Stimulated activated naive CD8-positive, alpha-beta T cell treated with anti-CD3 and anti-CD28 coated beads, Interleukin-15, amount 100 ng/mL, for 72 hours (primary cell): ENCODE measurements at places on chromosomes 1 and 21.
A peak's percentile ranks its signal among the peaks of the same experiment; 100 is the strongest.

- no peak for DNase-seq
Observed at GRCh38 chr1:84426376-84426775, 28.1 kb downstream of the DNASE2B start.

- DNase-seq, result no peak
Observed at GRCh38 chr21:15224346-15225086, 159.7 kb upstream of the NRIP1 start.

GRCh38 chr1:229085291-229085690 lies 185.6 kb upstream of the RAB4A start:
- DNase-seq, result no peak

DNA sequence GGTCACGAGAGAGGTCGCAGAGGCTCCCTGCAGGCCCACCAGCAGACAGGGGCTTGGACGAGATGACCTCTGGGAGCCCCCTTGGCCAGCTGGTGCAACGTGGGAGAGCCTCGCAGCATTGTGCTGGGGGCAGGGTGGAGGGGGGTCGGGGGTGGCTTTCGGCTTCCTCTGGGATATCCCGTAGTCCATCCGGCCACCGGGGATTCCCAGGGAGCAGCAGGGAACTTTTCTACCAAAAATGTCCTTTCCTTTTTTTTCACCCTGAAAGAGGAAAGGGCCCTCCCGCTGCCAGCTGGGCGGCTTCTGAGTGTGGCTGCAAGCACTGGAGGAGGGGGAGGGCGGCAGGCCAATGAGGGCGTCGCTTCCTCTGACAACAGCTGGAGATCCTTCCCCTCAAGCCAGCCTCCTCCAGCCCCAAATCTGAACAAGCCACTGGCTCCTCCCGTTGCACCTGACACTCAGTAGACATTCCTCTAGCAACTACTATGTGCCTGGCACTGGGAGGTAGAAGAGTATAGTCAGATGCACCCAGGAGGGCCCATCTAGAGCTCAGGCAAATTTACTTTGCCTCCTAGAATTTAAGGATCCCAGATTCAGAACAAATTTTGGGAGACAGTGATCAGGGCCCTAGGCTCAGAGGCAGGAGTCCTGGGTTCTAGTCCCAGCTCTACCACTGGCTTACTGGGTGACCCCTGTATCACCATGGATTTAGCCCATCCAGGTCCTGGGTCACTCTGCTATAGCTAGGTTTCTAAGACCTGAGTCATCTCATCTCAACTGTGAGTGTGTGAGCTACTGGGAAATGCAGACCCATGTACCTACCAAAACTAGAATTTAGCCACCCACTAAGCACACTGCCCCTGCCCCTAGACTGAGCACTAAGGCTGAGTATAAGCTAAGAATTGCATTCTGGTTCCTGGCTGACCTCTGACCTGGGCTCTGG lies 2.7 kb downstream of the MOB3C start:
- no peak for DNase-seq

GRCh38 chr1:109704173-109704572 lies 7.9 kb upstream of the GSTM5 start:
- DNase-seq, result no peak

DNA sequence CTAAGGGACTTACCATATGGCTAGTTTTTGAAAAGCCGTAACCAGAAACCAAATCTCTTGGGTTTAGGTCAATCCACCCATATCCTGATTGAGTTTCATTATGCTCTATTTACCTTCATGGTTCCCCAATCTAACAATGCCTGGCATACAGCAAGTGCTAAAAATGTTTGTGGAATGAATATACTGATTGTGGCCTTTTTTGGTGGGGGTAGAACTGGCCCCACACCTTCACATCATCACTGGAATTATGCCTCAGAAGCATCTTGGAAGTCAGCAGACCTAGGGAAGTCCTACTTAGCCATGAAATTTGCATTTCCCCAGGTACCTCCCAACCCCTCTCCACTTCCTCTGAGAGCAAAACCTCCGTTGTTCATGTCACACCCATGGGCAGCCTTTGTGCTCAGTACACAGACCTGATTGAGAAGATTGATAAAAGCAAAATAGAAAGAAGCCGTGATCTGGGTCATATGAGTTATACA lies 17.8 kb upstream of the SLAMF1 start:
- no peak for DNase-seq

GRCh38 chr1:154327466-154328317 lies 2.4 kb downstream of the ATP8B2 start:
- DNase-seq, result no peak

DNA sequence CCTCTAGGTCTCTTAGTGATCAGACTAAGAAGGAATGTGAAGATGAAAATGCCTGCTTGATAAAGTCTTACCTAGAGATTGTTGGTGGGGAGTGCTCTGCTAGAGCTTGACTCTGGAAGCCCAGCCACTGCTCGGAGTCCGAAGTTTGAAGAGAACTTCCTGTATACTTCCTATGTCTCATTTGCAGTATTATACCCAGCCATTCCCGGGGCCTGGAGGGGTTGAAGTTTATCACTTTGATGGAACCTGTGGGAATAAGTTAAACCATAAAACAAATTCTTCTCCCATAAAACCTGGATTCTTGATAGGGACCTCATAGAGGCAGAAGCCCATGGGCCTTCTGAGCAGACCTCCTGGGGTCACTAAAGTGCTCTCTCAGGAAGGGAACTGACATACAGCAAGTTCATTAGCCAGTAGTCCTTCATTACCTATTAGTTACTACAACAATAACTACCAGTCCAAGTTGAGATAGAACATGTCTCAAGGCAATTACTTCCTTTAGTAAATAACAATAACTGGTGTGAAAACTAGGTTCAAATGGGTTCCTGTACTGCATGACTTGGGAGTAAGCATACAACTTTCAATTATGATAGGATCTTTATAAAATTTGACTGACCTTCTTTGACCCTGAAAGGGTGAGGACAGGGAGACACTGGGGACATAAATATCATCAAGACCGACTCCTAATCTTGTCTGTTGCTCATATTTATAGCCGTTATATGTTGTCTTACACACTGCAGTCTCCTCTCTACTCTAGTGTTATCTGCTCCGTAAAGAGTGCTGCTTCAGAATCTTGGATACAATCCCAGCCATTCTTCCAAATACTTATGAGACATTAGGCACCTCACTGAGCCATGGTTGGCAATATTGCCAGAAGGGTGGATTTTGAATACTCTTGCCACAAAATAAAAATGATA lies at the start of gene OR6N1:
TSS of gene OR6N1 (minus strand) at position 246 of the 917 bp plus-strand sequence. CDS start 5,513 bp downstream, outside the sequence.
- DNase-seq, result no peak

GRCh38 chr1:109969146-109969829 lies 15.3 kb upstream of the AHCYL1 start:
- DNase-seq, result no peak

- DNase-seq, result no peak
Observed at GRCh38 chr1:48740621-48741020, 36.1 kb downstream of the BEND5 start.

GRCh38 chr21:43984905-43985689 lies 27.0 kb upstream of the TRAPPC10 start:
- DNase-seq, result no peak

GRCh38 chr1:25861316-25862286 lies 2.3 kb upstream of the AUNIP start:
- no peak for DNase-seq

DNA sequence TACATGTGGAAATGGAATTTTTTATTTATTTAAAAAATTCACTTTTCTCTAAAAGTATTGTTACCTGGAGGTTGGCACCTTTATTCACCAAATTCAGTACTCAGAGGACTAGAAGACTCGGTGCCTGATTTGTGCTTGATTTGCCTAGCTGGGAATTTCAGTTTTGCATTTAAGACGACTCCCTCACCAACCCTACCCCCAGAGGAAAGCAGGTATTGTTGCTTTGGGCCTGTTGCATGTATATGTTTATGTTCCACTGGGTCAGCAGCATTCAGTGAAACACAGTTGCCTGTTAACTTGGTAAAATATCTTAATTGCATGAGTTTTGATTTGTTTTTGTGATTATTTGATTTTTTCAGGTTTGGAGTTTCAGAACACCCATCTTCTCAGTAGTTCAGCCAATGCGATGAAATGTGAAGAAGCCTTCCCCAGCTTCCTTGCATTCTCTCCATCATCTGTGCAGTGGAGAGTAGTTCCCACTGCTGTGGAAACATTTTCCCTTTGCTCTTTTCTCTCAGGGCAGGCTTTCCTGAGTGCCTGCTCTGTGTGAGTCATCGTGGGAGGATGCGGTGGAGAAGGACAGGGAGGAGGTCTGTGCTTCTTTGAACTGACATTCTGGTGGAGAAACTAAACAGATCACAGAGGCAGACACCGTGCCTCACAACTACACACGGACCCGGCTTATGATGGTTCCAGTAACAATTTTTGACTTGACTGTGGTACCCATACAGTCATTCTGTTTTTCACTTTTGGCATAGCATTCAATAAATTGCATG lies 6.4 kb downstream of the ADARB1 start:
- no peak for DNase-seq

DNA sequence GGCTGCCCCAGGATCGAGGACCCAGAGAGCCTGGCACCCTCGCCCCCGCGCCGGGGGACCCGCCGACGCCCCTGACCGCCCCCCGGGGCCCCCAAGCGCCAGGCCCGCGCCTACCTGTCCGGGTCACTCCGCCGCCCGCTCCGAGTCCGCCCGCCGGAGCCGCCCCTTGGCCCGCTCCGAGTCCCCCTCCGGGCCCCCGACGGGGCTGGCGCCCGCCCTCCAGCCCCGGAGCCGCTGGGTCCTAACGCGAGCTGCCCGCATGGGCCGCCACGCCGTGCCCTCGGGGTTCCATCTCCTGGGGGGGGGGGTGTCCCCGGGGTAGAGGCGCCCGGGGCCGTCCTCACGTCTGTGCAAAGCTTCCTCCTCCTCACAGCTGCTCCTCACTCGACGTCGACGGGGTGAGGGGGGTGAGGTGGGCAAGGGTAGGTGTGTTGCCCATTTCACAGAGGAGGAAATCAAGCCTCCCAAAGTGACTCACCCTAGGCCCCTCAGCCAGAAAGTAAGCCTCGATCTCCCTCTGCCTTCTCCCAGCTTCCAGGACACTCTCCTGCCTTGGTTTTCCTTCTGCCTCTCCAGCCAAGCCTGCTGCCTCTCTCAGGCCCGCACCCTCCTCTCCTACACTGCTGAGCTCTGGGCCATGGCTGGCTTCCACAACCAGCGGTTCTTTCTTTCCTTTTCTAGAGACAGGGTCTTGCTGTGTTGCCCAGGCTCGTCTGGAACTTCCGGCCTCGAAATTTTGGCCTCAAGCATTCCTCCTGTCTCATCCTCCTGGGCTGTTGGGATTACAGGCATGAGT lies at the start of gene MFAP2:
TSS of gene MFAP2 (minus strand) at position 148 of the 796 bp plus-strand sequence. CDS start 2,347 bp downstream, outside the sequence.
- DNase-seq, result peak; percentile 20

DNA sequence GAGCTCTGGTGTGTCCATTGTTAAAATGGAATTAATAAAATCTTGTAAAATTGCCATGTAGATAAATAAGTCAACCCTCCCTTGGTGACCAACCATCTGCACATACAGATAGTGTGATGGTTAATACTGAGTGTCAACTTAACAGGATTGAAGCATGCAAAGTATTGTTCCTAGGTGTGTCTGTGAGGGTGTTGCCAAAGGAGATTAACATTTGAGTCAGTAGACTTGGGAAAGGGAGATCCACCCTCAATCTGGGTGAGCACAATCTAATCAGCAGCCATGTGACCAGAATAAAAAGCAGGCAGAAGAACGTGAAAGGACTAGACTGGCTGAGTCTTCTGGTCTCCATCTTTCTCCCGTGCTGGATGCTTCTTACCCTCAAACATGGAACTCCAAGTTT lies 174.8 kb downstream of the LTN1 start:
- DNase-seq, result no peak

DNA sequence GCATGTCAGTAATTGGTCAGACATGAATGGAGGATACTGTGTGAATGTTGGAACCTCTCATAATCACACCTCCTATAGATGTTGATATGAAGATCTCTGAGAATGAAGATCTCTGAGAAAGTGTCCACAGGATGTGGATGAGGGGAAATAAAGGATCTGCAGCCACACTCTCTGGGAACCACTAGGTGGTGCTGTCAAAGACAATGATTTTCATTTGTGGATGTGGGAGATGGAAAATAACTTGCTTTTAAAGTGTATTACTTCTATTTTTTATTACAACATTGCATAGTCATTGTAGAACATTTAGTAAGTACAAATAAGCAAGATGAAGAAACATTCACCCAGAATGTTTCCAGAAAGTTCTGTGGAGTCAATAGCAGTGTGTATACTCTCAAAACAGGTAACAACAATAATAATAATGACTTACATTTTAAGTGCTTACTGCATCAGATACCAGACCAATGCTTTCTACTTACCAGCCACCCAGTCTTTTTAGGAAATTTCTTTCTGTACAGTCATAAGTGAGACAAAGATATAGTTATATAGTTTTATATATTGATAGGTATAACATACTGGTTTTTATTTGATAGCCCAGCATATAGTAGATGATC lies 128.2 kb downstream of the ATG4C start:
- no peak for DNase-seq

- DNase-seq, result no peak
Observed at GRCh38 chr1:13701271-13701640, 1.3 kb downstream of the PRDM2 start.

DNA sequence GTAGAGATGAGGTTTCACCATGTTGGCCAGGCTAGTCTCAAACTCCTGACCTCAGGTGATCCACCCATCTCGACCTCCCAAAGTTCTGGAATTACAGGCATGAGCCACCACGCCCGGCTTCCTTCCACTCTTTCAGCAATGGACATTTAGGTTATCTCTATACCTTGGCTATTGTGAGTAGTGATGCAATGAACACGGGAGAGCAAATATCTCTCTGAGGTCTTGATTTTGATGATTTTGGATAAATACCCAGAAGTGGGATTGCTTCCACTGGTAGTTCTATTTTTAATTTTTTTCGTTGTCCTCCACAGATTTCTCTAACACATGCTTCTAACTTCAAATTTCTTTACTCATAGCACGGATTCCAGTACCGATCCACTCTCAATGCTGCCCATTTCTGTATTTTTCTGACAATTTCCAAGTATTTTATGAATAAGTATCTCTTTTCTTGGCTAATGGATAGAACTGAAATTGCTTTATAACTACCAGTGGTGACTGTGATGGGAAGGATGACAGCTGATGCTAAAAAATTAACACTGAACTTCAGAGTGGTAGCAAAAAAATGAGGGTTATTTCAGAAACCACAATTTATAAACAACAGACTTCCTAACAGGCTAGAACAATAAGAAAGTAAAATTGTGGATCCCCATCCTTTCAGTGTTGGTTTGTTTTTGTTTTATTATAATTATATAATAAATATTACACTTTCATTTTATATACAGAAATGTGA lies 327.5 kb upstream of the RUNX1 start:
- no peak for DNase-seq

- DNase-seq, result no peak
Observed at GRCh38 chr1:87806379-87807094, 477.9 kb downstream of the LMO4 start.

GRCh38 chr1:84361796-84362195 lies 36.5 kb upstream of the DNASE2B start:
- no peak for DNase-seq

- no peak for DNase-seq
Observed at GRCh38 chr1:194309269-194309668, 1122.9 kb upstream of the B3GALT2 start.
